ENCODE measurements at places on chromosomes 1 and 21. TPM values are rescaled to one million over a fixed set of nuclear protein-coding genes. Genes with fewer than 3 reads are reported as not detected.

Gene KCNN3
- 0.02 TPM for total RNA-seq

Gene ADAMTS5
- total RNA-seq: not detected

Gene GPR61
- total RNA-seq: not detected

Gene FLG
- not detected for total RNA-seq

Gene SNRPE
- 457 TPM for total RNA-seq

Gene ELF3
- 0.30 TPM for total RNA-seq

Gene MAP3K21
- total RNA-seq: 1.9 TPM

Gene UCK2
- 92.2 TPM for total RNA-seq

Gene LHX8
- total RNA-seq: not detected

Gene KCNJ9
- not detected for total RNA-seq

Gene EPRS1
- total RNA-seq: 222 TPM

Gene AGT
- not detected for total RNA-seq

Gene BECN2
- not detected for total RNA-seq

Gene CYP4B1
- total RNA-seq: not detected

Gene NEGR1
- total RNA-seq: not detected

Measured in activated naive CD8-positive, alpha-beta T cell treated with anti-CD3 and anti-CD28 coated beads for 36 hours (primary cell).